ENCODE measurements at places on chromosomes 2 and 18.

DNA sequence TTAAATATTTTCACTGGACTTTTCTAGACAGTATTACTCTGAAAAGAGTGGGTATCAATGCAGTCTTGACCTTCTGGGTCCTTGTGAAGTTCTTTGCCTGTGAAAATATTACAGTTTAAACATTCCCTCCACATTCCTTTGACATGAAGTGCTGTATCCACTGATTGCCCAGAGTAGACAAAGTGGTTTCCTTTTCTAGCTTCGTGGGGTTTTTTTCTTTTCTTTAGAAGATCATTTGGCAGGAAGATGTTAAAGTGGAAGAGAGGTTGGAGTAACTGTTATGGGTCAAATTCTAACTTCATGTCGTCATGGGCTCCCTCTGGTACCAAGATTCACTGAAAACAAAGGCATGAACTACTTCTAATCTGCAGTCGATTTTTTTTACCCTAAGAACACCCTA, 496.9 kb downstream of the EPHA4 start:
- no peak for DNase-seq

DNA sequence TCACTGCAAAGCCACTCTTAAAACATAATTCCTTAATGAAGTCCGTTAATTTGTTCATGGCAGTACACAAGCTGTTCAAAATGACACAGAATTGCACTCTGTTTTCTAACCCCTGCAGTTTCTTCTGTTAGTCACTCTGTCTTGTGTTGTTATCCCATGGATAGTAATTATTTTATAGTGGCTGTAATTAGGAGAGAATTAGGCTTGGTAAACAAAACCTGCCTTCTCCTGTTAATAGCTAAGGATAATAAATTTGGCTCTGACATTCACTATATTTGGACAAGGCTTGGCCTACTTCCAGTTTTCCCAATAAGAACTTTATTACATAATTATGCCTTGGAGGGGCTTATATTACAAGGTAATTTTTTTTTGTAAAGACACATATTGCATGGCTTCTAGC, 330.3 kb upstream of the FIGN start:
- DNase-seq: no peak

- DNase-seq: no peak
These were observed 44.1 kb downstream of the TGOLN2 start for GRCh38 chr2:85283641-85284040.

- DNase-seq: no peak
These were observed 85.8 kb downstream of the DNMT3A start for GRCh38 chr2:25255745-25256487.

DNA sequence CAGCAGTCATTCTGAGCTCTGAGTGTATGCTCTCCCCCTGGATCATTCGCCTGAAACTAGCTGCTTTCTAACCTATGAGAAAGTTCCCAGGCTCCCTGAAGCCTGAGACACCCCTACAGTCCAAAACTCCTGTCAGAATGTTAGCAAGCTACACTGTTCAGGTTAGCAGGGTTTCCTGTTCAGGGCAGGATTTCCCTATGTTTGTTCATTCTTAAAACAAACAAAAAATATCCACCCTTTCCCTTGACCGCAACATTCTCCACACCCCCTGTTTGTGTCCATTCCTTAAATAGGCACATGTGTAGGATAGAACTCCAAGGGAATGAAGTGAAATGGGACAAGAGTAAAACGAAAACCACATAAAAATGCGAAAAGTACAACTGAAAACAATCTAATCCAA, 83.1 kb downstream of the KLF7 start:
- no peak for DNase-seq

DNA sequence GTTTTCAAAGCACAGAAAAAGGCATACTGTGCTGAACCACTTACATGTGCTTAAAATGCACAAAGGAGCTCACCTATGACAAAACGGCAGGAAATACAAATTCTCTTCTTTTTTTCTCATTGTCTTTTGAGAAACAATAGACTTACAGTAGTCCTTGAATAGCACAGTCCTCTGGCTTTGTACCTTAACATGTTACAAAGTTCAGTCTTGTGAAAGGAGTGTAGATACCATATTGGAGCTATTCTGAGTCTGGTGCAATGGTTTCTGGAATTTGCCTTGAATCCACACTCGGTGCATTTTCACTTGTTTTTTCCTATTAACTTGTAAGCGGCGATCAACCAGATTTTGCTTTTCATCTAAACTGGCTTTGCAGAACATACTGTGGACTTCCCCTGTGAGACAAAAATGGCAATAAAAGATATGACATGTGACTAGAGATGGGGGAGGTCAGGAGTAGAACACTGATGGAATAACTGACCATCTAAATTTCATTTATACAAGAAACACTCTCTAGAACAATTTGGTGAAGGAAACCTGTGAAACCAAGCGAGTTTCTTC, 109.7 kb downstream of the METTL8 start:
- no peak for DNase-seq

GRCh38 chr2:205852457-205852856, 170.2 kb downstream of the NRP2 start:
- DNase-seq: no peak

DNA sequence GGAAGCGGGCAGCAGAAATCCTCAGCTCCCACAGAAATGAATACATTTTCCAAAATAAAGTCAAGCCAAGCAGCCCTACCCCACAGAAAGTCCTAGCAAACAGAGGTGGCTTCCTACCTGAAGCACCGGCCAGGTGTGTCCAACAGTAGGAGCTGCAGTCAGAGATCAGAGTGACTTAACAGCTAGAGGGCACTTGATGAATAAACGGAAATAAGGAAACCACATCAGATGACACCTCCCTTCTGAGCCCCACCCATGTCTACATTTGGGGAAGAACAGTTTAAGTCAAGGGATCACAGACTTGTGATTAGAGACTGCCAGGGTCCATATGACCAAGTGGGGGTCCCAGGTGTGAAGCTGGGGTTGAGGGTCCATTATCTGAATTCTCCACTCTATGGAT, at the start of gene CXCR1:
Gene CXCR1 (minus strand): TSS at position 172 of the 400 bp plus-strand sequence. CDS start 1,751 bp downstream, outside the sequence.
- DNase-seq: no peak

DNA sequence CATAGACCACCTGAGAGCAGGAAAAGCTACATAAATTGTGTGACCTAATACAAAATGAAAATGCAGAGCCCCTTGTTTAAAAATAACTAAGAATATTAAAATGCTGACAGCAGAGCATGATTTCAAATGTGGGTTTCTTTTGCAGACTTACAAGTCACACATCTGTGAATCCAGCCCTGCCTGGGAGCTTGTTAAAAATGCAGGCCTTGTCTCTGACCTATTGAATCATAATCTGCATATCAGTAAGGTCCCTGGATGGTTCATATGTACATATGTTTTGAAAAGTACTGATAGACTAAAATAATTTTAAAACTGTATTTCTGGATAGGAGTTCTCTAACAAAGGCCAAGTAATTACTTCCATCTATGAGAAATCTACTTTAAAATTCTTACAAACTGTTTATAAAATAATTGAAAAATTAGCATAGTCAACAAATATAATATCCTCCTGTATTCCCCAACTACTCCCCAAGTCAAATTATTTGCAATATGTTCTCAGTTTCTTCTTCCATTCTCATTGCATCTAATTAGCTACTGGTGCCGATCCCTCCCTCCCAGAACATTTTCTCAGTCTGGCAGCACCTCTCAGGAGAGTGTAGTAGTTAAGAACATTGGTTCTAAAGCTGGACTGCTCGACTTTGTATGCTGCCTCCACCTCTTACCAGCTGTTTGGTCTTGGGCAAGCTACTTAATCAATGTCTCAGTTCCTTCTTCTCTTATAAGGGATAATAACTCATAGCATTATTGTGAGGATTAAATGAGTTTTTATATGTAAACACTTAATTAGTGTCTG, 1040.4 kb upstream of the CDH2 start:
- DNase-seq: no peak

GRCh38 chr2:201953880-201954279, 79.8 kb upstream of the FZD7 start:
- no peak for DNase-seq

DNA sequence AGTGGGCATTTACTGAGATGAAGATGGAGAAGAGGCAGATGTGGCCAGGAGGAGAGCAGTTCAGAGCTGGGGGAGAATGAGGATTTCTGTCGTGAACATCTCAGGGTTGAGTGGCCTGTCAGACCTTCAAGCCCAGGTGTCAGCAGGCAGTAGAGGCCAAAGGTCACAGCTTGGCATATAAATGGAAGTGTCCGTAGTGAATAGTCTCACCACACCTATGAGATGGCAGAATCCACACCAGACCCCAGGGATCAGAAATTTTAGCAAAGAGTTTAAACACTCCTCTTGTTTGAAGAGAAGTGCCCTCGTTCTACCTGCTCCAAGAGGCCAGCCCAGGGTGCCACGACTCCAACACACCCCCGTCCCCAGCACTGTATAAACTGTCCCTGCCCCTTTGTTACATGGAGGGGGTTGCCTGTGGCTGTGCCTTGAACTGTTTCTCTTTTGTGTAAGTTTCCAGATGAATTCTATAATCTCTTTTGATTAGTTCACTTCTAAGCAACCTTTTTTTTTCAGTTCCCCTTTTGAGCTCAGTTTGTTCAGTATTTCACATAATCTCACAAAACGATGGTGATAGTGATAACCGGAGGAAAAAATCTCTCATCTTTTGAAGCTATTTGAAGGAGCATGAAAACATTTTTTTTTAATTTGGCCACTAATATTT, 69.0 kb upstream of the TTC39C start:
- no peak for DNase-seq

DNA sequence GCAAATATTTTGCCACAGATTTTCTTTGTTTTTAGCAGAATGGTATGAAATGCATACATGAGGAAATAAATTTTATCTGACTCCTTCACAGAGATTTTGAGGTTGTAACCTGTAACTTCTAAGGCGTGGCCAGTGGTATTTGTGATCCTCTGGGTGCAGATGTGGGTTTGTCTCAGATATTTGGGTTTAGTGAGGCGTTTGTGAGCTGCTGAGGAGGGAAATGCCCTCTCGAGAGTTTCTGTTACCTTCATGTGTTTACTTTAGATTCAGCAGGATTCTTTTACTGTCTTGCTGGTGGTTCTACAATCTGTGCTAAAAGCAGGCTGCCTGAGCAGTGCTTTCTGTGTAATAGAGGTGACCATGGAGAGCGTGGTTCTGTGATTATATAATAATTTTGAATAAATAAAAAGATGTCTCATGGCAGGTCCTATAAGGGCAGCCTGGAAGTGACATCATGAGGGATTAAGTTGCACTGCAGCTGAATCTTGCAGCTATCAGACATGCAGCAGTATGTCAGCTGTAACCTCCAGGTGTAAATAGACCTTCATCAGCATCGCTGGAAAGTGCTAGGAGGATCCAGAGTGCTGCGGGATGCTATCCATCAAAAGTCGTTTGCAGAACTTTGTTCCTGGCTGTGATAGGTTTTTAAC, 34.1 kb downstream of the TANC1 start:
- DNase-seq: no peak

DNA sequence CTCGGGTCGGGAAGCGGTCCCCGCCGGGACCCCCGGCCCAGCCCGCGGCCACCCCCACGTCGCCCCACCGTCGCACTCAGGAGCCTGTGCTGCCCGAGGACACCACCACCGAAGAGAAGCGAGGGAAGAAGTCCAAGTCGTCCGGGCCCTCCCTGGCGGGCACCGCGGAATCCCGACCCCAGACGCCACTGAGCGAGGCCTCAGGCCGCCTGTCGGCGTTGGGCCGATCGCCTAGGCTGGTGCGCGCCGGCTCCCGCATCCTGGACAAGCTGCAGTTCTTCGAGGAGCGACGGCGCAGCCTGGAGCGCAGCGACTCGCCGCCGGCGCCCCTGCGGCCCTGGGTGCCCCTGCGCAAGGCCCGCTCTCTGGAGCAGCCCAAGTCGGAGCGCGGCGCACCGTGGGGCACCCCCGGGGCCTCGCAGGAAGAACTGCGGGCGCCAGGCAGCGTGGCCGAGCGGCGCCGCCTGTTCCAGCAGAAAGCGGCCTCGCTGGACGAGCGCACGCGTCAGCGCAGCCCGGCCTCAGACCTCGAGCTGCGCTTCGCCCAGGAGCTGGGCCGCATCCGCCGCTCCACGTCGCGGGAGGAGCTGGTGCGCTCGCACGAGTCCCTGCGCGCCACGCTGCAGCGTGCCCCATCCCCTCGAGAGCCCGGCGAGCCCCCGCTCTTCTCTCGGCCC, 13.6 kb downstream of the SPEG start:
- no peak for DNase-seq

- DNase-seq: no peak
These were observed 52.1 kb downstream of the PTGR3 start for GRCh38 chr18:75156831-75157230.
